ENCODE measurements at places on chromosomes 12 and 14.

DNA sequence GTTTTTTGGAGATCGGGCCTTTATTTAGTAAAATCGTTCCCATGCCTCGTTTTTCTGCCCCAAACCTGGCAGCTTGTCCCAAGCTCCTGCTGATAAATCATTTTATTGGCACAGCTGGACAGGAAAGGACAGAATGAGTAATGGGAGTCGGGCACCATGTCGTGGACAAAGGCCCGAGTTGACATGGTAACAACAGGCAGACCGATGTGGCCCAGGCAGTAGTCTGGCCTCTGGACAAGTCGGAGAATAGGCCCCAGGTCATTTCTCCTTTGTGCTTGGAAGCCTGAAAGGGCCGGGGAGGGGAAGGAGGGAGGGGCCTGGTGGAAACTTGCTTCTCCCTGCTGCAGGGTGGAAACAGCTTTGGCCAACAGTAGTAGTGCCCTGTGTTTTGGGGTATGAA is 234.9 kb downstream of the SUDS3 start:
- DNase-seq, result no peak

- peak; percentile 53 for DNase-seq
These were observed 615 bp downstream of the DDX51 start for GRCh38 chr12:132143336-132144071.

DNA sequence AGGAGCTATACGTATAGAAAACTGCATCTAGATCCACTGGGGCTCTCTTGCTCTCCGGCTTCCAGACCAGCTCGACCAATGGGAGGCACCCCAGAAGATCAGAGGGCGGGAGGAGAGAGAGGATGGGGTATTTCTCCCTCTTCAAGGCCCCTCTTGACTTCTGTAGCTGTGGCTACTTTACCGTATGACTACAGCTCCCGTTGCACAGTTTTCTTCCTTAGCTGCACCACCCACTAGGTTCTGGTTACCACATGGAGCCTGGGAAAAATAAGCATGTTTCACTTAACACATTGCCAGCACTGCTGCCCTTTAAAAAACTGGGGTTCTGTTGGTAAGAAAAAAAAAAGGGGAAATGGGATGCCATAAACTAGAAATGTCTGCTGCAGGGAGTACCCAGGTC is 214.4 kb downstream of the TBX5 start:
- DNase-seq, result no peak

GRCh38 chr12:43318021-43318420 is 234.0 kb downstream of the ADAMTS20 start:
- DNase-seq, result no peak

DNA sequence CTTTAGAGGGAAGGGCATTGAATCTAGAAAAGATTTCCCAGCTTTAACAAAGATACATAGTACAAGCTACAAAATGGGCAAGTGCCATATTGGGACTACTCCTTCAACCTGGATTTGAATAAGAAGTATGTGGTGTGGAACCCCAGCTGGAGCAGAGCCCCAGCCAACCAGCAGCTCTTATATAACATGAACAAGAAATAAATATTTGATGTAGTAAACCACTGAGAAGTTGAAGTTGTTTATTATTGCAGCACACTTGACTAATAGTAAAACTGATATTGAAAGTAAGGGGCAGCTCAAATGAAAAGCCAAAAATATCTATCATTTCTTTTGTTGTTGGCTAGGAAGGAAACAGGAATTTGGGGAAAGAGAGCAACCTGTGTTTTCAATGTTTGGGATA is 701.8 kb downstream of the TMTC2 start:
- no peak for DNase-seq

GRCh38 chr12:79555028-79555925 is 135.5 kb downstream of the PAWR start:
- DNase-seq, result no peak
